Stimulated activated CD4-positive, alpha-beta T cell treated with anti-CD3 and anti-CD28 coated beads, Interleukin-15, amount 100 ng/mL, for 48 hours (primary cell): ENCODE measurements at places on chromosomes 6 and 20.
A peak's percentile ranks its signal among the peaks of the same experiment; 100 is the strongest.

DNA sequence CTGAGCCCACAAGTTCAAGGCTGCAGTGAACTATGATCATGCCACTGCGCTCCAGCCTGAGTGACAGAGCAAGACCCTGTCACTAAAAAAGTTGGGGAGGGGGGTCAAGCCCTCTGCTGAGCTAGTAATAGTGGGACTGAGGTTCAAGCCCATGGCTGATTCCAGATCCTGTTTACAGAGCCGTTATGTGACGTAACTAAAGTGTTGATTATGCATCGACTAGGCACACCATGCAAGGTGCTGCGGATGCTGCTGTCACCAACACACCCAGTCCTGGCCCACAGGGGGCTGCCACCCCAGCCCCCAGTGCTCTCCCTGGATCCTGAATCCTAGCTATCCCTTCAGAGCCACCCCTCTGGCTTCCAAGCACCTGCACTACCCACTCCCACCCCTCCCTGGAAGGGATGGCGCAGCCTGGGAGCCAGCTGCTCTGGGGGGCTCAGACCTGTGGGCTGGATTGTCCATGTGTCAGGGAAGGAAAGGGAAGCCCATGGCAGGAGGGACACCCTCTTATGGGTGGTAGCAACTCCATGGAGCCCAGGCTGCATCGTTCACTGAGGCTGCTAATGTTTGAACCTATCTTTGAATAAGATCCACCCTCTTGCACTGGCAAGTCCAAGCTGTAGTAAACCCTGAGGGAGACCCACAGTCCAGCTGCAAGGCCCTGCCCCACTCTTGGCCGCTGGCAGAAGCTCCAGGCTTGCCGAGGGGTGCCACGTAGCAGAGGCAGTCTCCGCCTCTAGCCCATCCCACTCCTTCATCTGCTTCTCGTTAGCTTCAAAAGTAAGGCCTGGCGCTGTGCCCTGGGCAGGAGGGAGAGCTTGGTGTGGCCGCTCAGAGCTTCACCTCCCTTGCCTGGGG is 95.0 kb downstream of the SNX5 start:
- DNase-seq: no peak

GRCh38 chr6:42276034-42276890 is 58.6 kb upstream of the MRPS10 start:
- DNase-seq: no peak

- DNase-seq: no peak
Measured at GRCh38 chr6:156791320-156791850, 14.2 kb downstream of the ARID1B start.

DNA sequence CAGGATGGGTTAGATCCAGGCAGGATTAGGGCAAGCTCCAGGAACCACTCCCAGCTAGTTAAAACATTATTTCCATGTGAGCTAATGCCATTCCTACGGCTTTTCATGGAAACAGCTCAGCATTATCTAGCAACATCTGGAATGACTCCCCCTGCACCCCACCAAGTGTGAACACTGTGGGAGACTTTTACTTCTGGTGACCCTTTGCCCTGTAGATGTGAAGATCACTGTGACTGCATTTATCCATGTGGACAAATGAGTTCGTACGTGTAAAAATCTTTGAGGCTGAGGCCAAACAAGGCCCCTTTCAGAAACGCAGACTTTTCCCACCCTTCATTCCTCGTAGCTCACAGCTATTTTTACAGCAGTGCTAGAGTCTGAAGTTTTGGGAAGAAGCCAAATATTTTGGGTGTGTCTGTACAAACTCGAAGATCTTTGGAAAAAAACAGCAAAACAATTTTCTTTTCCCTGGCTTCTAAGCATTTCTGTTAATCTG is 221.8 kb upstream of the SOX4 start:
- no peak for DNase-seq

- peak; percentile 71 for DNase-seq
Measured at GRCh38 chr20:36199345-36200257, 36.7 kb upstream of the AAR2 start.
